Activated T-cell treated with anti-CD3 and anti-CD28 coated beads, Interleukin-2, amount 50 U/mL, for 72 hours (primary cell): ENCODE measurements at places on chromosomes 6 and 20.

GRCh38 chr6:95593025-95593424 is 15.7 kb downstream of the MANEA start:
- no peak for DNase-seq

- no peak for DNase-seq
Measured at GRCh38 chr20:61502433-61502832, 250.4 kb downstream of the CDH4 start.

DNA sequence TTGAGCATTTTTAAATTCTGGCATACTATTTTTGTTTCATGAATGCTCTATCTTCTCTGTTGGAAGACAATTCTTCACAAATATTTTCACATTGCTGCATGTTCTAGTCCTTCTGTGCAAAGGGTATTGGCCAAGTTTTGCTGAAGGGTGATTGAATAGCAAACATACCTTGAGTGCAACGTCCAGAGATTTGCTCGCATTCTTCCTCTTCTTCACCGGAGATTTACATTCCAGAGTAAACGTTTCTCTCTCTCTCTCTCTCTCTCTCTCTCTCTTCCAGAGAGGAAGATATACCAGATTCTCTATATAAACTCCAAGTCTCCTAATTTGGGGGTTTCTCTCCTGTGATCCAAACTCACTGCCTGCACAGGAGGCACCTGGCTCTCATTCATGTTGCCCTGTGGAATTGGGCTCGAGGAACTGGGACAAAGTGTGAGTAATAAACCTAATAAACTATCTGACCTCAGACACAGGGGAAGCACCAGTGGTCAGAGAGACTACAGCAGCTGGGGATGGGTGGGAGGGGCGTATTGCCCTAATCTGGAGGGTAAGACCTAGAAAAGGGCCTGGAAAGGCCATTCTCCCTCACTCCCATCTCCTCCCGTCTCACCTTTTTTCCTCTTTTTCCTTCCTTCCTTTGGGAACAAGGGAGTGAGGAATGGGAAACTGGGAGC is 1.1 kb upstream of the TREML1 start:
- no peak for DNase-seq

- DNase-seq: no peak
Measured at GRCh38 chr6:149541139-149541538, 4.7 kb downstream of the PPIL4 start.

DNA sequence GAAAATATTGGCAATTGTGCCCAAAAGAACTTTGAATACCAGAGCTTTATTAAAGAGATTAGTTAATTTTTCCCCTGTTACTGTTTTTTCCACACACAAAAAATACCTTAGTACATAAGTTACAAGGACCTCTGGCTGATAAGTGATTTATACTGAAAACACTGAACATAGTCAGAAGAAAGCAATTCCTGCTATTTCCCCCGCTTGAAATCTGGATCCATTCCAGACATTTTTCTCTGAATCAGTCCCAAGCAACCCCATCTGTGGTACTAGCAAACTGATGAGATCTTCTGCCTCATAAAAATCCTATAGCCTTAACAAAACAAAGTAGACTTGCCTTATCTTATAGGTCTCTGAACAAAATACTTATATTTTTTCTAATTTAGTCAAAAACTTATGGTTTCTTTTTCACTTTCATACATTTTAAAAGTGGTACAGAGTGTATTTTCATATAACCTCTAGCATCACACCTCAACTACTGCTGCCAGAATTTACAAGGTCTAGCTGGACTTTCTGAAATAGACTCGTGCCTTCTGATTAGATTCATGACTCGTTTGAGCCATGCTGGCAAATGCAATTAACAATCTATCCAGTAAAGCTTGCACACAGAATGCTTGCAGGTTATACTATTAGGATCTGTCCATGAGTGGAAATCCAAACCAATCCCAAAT is 111.9 kb downstream of the TBX18 start:
- DNase-seq: no peak
